Spinal cord (tissue), 10 donors: ENCODE measurements at places on chromosomes 12 and 14. TPM values are rescaled to one million over a fixed set of nuclear protein-coding genes. Genes with fewer than 3 reads are reported as not detected.

RHOF gene
- 10.7 TPM for total RNA-seq

MGP gene
- total RNA-seq, result 326 TPM

AMHR2 gene
- 0.61 TPM for total RNA-seq

- no peaks in the 10 kb centered on the region for H3K36me3 ChIP-seq
- DNase-seq, result no peak
- no peaks in the 10 kb centered on the region for H3K27me3 ChIP-seq
- no peak overlapping the region for H3K4me3 ChIP-seq
- peaks cover 17% of the 10 kb centered on the region for H3K4me1 ChIP-seq
These were observed 1.8 kb upstream of the DYRK2 start for GRCh38 chr12:67646775-67647174.

- no peak overlapping the region for H3K27ac ChIP-seq
- no peak for DNase-seq
- no peak overlapping the region for H3K4me3 ChIP-seq
- H3K4me1 ChIP-seq, result no peaks in the 10 kb centered on the region
- H3K36me3 ChIP-seq, result no peaks in the 10 kb centered on the region
These were observed 119.1 kb downstream of the PTPN11 start for GRCh38 chr12:112537710-112538396.

DNA sequence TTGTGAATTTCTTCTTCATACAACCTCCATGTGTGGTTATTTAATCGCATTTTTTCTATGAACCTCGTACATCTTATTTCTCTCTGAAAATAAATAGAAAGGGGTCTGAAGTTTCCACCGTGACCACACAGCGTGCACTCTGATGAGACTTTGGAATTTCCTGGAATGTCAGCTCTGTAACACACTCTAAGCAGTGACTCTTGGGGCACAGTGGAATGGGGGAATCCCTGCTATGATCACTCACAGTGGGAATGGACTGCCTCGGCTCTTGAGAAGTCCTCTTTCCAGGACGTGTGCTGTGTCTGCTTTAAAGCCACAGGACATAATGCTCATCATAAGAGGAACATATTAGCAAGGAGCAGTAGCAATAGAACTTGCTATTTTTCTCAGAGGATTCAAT lies 416.2 kb downstream of the EGLN3 start:
- no peak for DNase-seq
- no peaks in the 10 kb centered on the region for H3K4me1 ChIP-seq
- H3K27me3 ChIP-seq, result no peaks in the 10 kb centered on the region

DNA sequence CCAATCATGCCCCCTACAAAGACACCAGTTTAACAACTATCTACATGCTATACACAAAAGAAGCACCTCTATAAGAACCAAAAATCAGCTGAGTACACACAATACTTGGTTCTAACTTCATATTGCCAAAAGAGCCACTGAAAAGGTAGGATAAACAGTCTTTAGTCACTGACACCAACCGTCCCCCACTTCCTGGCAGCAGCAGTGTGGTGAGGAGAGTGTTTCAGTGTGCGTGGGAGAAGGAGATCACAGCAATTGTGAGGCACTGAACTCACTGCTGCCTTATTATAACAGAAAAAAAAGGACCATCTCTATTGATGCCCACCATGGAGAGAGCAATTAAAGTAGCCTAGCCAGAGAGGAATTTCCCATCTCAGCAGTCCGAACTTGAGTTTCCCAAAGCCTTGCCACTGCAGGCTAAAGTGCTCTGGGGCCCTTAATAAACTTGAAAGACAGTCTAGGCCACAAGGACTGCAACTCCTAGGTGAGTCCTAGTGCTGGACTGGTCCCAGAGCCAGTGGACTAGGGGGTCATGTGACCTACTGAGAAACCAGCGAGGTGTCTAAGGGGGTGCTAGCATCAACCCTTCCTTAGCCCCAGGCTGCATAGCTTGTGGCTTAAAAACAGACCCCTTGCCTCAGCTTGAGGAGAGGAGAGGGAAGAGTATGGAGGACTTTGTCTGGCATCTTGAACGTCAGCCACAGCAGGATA lies 37.1 kb upstream of the LMNTD1 start:
- H3K4me3 ChIP-seq, result no peak overlapping the region
- no peak for DNase-seq

DNA sequence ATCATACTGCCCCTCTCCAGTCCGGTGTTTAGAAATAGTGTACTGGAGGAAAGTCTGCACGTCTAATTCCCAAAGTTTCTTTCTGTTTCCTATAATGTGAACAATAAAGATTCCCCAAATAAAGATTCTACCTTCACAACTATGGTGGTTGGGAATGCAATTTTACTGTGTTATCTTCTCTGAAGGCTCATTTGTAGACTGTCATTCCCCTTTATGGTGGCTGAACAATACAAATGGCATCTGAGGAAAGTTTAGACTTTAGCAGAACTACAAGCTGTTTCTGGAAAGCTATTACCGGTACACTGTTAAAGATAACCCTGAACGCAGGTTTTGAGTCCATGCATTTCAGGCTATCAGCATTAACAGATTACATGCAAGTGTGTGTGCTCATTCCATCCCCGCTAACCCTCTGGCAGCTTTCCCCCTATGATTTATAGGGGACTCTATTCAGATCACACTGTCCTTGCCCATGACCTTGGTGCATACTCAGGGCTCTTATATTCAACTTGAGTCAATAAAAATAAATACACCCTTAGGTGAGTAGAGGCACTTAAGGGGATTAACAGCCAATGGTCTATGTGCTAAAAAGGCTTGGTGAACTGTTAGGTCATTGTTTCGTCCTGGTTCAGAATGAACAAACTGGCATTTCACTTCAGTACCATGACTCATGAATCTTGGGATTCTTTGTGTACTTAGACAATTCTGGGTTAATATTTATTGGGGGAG lies 60.7 kb upstream of the PYGL start:
- no peaks in the 10 kb centered on the region for H3K27me3 ChIP-seq
- DNase-seq, result no peak
- peaks cover 8% of the 10 kb centered on the region for H3K4me1 ChIP-seq
- peaks cover 17% of the 10 kb centered on the region for H3K36me3 ChIP-seq
- no peak overlapping the region for H3K4me3 ChIP-seq

DNA sequence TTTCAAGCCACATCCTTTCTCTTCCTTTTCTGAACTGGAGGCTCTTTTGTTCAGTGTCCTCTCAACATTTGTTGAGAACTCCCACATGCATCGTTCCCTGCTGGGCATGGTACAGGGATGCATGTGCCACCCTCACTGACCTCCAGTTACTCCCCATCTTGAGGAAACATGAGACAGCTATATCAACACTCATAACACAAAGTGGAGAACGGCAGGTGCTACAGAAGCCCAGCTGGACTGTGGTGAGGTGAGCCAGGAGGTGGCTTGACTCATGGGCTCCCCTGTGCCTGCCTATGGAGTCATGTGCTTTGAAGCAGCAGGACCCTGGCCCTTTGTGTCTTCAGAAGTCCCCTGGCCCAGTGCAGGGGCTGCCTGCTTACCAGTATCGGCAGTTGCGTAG lies 9.7 kb downstream of the MYH6 start:
- no peak for DNase-seq
- no peak overlapping the region for H3K27ac ChIP-seq
- H3K4me3 ChIP-seq, result no peak overlapping the region
- no peaks in the 10 kb centered on the region for H3K36me3 ChIP-seq

- H3K4me3 ChIP-seq, result peak overlapping the region; percentile 49
- no peaks in the 10 kb centered on the region for H3K36me3 ChIP-seq
- H3K27ac ChIP-seq, result peak overlapping the region; percentile 80
- no peak for DNase-seq
- H3K4me1 ChIP-seq, result peaks cover 14% of the 10 kb centered on the region
These were observed 1.1 kb downstream of the MGST1 start for GRCh38 chr12:16348435-16349130.

DNA sequence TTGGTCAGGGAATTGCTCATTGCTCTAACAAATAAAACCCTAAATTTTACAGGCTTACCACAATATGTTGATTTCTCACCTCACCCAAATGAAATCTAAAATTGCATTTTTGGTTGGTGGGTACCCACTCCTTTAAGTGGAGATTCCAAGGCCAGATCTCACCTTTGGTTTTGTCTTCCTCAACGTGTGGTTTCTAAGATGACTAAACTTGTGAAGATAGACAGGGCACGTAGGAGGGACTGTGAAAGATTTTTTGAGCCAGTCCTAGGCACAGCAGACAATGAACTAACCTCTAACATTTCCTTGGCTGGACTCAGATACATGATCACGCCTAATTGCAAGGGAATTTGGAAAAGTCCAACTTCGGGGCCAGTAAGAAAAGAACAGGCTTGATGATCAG lies 1003.9 kb downstream of the FLRT2 start:
- no peaks in the 10 kb centered on the region for H3K36me3 ChIP-seq
- no peaks in the 10 kb centered on the region for H3K4me1 ChIP-seq
- H3K4me3 ChIP-seq, result no peak overlapping the region
- DNase-seq, result no peak

- no peak overlapping the region for H3K27ac ChIP-seq
- H3K27me3 ChIP-seq, result no peaks in the 10 kb centered on the region
- no peaks in the 10 kb centered on the region for H3K36me3 ChIP-seq
- H3K4me1 ChIP-seq, result peaks cover 3% of the 10 kb centered on the region
- H3K4me3 ChIP-seq, result no peak overlapping the region
These were observed 108.6 kb downstream of the PAH start for GRCh38 chr12:102808412-102808811.
